Large intestine (tissue), 12 donors: ENCODE measurements at places on chromosomes 7 and 10. TPM values are rescaled to one million over a fixed set of nuclear protein-coding genes. Genes with fewer than 3 reads are reported as not detected.
A peak's percentile ranks its signal among the peaks of the same experiment; 100 is the strongest.

Gene CNTNAP2
- polyA plus RNA-seq = 12.9 TPM

Gene DGKI
- polyA plus RNA-seq = 1.4 TPM

Gene DYDC2
- polyA plus RNA-seq = 0.42 TPM

Gene HDAC9
- 6.2 TPM for polyA plus RNA-seq

GRCh38 chr10:11742009-11742778 lies at the start of gene ECHDC3:
TSS of gene ECHDC3 (plus strand) at chr10:11742382. CDS start at chr10:11742577, 195 bp downstream.
- DNase-seq = peak; percentile 65

DNA sequence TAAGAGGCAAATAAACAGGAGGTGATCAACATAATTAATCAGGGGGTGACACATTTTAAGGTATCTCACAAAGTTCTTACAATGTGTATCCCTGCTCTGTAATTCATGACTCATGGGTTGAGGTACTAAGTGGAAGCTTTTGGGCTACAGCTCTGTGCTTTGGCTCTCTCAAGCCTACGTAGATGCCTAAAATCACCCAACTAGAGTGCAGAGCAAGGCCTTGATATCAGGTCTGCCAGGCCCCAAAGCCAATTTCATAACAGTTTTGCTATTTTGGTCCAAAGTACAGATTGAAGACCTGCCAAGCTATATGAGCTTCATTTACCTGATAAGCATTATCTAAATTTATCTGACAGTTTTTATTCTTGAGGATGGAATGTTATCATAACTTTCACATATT lies 175.3 kb upstream of the BET1 start:
- DNase-seq = no peak

- DNase-seq = no peak
These were observed 49.0 kb upstream of the GTF2IRD1 start for GRCh38 chr7:74404741-74405140.

- DNase-seq = no peak
These were observed 84.7 kb downstream of the SPAG6 start for GRCh38 chr10:22429981-22430421.

DNA sequence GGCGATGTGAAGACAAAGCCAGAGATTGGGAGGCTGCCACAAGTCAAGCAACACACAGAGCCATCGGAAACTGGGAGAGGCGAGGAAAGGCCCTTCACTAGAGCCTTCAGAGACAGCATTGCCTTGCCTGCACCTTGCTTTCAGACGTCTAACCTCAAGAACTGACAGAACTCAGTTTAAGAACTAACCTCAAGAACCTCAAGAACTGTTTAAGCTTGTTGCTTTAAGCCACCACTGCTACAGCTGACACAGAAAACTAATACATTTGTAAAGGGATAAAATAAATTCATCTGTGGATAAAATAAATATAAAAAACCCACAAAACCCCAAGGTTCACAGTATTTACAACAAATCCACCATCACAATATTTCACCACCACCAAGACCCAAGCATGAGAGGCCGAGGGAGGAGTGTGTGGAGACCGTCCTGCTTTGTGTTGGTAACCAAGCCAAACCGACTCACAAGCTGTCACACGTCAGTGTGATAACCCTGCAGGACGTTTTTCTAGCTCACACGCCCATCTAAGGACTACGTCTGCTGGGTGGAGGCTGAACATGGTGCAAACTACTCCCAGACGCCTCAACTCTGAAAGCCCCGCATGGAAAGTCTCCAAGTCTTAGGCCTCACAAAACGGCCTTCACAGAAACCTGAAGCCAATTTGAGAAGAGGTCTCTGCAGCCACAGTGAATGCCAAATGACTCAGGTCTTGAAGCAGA lies 116.8 kb downstream of the ABLIM1 start:
- DNase-seq = peak; percentile 44

GRCh38 chr7:103336761-103337160 lies 7.8 kb downstream of the DNAJC2 start:
- no peak for DNase-seq

DNA sequence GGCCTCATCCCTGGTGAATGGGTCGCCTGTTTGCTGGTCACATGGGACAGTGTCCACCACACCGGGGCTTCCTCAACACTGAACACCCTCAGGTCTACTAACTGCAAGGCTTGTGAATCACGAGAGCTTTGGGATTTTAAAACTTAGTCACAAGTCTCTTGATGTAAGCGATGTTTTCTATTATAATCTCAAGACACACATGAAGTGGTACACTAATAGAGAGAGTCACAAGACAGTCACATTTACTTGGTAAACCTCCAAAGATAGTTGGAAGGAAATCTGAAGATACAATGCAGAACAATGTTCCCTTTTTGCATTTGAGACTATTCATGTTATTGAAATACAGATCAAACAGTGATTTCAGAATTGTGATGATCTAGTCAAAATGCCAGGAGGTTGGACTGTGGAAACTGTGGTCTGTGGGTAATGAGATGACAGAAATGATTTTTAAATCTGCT lies 233.1 kb upstream of the KLF6 start:
- no peak for DNase-seq
